CD4-positive, alpha-beta T cell treated with Interleukin-12 subunit alpha and Interleukin-12 subunit beta, for 1 hour (primary cell): ENCODE measurements at places on chromosomes 6 and 20.
A peak's percentile ranks its signal among the peaks of the same experiment; 100 is the strongest.

GRCh38 chr6:13467216-13467600, 20.2 kb downstream of the GFOD1 start:
- DNase-seq, result no peak

GRCh38 chr20:39025883-39026282, 63.7 kb downstream of the DHX35 start:
- peak; percentile 26 for DNase-seq

DNA sequence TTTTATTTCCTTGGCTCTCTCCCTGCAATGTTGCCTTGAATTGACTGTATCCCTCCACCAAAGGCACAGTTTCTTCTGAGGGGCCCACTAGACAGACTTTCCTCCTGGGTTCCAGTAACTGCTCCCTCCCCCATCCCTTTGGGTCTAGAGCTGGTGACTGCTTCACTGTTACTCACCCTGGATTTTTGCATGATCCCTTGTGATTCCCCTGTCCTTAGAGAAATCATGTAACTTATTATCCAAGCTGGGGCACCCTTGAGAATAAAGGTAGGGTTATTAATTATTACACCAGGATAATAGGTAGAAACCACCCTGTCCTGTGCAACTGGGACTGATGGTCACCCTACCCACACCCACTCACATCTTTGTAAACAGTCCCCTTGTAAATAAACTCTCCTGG, 67.5 kb upstream of the FYN start:
- no peak for DNase-seq

DNA sequence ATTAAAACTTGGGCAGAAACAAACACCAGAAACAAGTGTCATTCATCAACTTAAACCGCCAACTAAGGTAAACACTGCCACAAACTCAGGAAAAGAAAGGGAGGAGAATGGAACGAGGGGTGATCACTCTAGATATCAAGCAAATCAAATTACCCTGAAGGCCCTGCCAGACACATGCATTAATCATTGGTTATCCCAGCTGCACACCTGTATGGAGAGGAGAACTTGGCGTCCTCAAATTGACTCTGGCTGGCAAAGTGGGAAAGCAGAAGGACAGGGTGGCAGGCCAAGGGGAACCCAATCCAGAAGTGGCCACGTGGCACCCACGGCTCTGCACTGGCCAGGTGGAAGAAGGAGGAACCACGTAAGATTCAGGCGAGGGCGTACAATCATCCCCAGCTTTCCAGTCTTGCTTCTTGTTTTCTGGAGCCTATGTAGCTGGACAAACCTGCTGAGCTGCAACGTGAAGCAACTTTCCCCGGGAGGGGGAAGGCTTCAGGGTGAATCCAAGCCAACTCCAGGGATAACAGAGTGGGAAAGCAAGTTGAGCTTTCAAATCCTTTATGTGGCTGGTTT, 156.2 kb upstream of the JARID2 start:
- DNase-seq, result no peak

DNA sequence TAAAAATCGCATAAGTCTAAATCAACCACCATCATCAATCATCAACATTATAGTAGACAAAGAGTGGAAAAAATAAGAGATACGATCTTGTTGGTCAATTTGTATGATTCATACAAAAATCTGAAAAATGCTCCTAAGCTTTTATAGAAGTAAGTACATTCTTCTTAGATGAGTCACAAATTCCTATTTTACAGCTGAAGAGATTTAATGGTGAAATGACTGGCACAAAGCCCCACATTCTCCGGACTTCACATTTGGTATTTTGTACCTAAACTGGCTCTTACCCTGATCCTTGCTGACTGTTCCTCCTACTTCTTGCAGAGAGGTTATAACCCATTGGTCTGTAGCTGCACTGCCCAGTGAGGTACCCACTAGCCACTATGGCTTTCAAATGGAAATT, 29.9 kb upstream of the PREP start:
- no peak for DNase-seq

- DNase-seq, result no peak
Measured at GRCh38 chr6:165950316-165950715, 217.3 kb downstream of the TBXT start.

- no peak for DNase-seq
Measured at GRCh38 chr20:44142413-44142812, 44.6 kb downstream of the JPH2 start.

DNA sequence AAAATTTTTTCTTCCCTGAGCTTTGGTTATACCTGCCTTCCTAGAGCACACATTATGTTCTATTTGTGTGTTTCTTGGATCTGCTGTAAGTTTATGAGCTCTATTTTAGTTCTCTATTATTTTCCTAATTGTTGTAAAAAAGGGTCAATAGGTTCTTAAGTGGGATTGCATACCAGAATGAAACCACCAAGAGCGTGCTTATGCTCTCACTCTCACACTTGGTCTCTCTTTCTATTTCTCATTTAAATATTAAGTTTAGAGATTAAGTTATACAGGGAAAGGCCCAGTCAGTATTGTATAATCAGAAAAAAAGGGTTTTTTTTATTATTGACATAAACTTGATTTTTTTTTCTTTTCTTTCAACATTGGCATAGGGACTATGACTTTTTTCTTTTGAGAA, 96.8 kb downstream of the RIMS1 start:
- no peak for DNase-seq

DNA sequence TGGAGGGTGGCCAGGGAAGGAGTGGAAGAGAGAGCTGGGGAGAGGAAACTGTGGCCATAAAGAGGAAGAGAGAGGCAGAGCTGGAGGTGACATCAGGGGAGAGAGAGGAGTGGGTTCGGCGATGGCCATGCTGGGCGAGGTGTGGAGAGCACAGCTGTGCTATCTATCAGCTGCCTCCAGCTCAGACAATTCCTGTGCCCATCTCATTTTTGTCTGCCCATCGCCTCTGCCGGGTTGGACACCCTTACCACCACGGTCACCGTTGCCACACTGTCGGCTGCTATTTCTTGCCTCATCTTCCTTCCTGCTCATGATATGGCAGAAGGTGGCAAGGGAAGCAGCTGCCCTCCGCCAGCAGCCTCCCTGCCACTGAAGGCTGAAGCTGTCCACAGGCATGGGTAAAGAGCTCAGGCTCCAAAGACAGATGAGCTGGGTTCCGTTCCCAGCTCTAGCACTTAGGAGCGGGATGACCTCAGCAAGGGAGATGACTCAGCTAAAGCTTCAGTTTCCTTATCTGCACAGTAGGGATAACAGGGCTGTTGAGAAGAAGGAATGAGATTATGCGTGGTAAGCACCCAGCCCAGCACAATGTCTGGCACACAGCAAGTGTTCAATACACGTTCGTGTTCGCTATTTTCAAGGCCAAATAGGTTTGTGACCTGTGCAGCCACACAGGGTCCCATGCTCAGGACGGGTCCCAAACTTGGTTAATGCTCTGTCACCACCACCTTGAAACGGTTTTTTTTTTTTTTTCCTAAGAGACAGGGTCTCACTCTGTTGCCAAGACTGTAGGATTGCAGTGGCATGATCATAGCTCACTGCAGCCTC, 21.9 kb upstream of the TAF8 start:
- no peak for DNase-seq
